ENCODE measurements at places on chromosomes 12 and 14.

- no peak for DNase-seq
Measured at GRCh38 chr12:74334780-74335179, 202.9 kb upstream of the ATXN7L3B start.

- DNase-seq: no peak
Measured at GRCh38 chr12:97560786-97561618, 98.4 kb downstream of the RMST start.

GRCh38 chr14:71108398-71109119 lies 201.3 kb downstream of the PCNX1 start:
- no peak for DNase-seq

DNA sequence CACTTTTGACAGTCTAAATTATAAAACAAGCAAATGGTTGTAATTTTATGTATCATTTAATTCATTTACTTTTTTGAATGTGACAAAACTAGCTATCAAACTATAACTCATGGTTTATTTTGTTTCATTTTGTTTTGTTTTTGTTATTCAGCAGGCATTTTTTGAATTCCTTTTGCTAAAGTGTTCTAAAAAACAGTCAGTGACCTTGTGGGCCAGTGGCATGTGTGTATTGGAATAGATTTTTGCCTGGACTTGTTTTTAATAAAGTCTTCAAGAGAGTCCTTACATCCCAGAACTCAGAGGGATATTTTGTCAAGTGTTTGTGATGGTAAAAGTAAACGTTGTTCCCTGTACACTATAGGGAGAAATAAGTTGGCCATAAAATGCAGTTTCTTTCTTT lies 369.7 kb upstream of the SYT1 start:
- DNase-seq: no peak

DNA sequence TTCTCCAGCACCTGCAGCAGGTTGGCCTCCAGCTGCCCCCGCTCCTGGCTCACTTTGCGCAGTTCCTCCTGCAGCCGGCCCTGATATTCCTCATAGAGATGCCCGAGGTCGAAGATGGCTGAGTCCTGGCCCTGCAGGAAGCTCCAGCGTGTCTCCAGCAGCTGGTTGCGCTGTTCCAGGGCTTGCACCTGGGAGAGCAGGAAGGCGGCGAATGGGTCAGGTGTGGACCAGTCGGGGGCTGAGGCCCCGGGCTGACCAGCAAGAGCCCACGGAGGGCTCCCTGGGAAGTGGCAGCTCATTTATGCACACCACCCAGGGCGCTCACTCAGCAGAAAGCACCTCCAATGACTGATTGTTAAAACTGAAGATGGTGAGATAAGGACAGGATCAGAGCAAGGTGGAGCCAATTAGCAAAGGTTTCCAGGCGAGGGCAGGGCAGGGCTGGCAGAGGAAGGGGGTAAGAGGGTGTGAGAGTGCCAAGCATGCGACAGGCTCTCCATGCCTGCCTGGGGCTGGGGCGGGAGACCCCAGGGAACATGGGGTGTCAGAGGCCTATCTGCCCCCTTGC lies 6.3 kb downstream of the KRT80 start:
- no peak for DNase-seq

DNA sequence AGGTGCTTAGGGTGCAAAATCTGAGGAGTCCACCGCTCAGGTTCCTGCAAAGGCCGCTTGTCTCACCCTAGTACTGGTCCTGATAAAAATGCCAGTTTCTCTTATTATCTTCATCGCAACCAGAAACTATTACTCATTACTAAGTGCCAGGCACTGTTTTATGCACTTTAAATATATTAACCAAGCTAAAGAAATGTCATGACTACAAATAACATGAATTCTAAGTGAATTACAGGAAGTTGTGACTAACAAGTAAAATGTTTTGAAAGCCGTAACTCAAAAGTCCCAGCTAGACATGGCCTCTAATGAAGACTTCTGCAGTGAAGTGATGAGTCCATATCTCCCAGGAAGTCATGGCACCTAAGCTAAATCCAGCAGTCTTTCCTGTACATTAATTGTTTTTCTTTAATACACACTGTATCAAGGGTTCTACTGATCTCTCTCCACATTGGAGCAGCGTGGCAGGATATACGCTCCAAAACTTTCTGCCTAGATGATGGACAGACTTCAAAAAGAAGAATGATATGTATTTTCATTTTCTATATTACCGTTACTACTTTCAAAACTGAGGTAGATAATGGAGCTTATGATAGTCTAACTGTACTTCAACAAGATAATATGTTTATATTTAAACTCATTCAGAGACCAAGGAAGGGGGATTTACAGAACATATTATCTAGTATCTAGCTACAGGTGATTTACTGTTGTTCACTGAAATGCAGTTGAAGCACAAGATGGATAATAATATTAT lies 117.3 kb upstream of the ARID2 start:
- DNase-seq: no peak

- DNase-seq: no peak
Measured at GRCh38 chr12:104199964-104200363, 15.6 kb upstream of the TXNRD1 start.

DNA sequence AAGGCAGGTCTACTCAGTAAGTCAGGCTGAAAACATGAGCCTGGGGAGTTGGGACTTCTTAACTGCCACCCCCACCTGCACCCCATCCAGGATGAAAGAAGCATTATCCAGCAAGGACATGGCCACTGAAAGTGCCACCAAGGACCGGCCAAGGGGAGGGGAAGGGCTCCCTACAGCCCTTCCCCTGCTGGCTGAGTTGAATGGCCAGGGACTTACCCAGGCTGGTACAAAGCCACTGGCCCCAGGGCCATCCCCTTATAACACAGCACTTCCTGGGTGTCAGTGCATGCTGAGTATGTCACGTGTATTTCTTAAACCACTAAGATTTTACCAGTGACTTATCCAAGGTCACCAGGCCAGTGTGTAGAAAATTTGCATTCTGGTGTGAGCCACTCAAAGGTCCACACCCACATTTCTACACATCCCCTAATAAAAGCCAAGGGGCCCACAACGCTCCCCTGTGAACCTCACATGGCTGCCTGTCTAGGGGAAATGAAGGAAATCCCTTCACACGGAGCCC lies 29.3 kb upstream of the ZFP36L1 start:
- DNase-seq: no peak

DNA sequence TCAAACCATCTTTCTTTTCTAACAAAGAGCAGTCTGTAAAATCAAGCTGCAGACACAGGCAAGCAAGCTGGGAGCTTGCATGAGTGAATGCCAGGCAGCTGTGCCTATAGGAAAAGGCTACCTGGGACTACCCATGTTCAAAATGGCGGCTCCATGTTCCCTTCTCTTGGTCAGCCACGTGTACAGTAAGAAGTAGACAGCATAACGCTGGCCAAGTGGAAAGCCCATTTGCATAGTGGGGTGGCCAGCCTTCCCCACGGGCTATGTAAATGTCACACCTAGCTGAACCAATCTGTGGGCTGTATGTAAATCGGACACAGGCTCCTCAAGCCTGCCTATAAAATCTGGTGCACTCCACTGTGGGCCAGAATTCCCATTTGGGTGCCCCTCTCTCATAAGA lies 117.1 kb downstream of the SYT10 start:
- no peak for DNase-seq

GRCh38 chr12:104747330-104747729 lies 210.8 kb downstream of the SLC41A2 start:
- DNase-seq: no peak

DNA sequence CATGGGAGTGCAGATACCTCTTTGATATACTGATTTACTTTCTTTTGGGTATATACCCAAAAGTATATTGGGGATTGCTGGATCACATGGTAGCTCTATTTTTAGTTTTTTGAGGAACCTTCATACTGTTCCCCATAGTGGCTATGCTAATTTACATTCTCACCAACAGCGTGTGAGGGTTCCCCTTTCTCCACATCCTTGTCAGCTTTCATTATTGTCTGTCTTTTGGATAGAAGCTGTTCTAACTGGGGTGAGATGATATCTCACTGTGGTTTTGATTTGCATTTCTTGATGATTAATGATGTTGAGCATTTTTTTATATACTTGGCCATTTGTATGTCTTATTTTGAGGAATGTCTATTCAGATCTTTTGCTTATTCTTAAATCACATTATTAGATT lies 44.1 kb upstream of the JDP2 start:
- no peak for DNase-seq

DNA sequence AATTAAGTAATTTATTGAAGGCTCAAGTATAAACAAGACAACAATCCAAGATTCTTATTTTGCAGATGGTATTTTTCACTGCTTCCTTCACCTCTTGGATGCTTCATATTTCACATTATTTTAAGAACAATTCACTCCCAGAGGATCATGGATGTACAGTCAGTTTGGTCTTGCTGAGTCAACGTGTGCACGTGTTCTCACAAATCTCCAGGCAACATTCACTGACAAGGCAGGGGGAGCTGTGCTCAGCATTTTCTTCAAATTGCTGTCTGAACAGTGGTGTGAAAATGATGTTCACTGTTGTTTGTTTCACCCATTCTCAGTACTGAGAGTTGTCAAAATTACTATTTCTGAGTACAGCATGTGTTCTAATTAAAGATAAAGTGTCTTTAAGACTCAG lies 118.3 kb upstream of the SLC38A4 start:
- DNase-seq: no peak

DNA sequence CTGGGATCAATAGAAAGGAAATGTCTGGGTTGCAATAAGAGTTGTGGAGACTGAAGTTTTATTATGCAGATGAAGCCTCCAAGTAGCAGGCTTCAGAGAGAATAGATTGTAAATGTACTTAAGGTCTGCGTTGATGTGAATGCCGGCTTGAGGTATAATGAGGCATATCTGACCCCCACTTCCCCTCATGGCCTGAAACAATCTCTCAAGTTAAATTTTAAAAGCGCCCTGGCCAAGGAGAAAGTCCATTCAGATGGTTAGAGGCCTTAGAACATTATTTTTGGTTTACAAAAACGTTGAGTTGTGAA lies 28.3 kb upstream of the HIGD1C start:
- DNase-seq: no peak
